ENCODE measurements at places on chromosomes 3 and 15.

DNA sequence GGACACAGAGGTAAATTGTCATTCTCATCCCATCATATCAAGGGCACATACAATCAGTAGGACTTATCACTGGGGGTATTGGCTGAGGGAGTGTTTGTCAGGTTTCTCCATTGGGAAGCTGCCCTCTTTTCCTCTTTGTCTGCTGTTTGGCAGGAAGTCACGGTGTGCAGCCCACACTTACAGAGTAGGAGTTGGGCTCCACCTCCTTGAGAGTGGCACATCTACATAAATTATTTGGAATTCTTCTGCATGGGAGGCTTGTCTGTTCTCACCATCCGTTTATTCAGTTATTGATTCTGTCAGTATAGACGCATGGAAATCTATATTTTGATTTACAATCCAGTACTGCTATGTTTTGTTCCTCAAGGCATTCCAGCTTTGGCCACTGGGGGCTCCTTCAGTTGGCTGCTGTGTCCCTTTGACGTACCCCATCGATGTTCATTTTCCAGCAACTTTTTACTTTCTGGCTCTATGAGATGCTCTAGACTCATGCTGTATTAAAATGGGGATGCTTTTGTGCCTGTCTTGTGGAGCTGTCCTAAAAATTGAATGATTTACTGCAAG lies 200.3 kb downstream of the SLCO3A1 start:
- DNase-seq = no peak

GRCh38 chr15:59303633-59304032 lies 69.0 kb downstream of the MYO1E start:
- no peak for DNase-seq

DNA sequence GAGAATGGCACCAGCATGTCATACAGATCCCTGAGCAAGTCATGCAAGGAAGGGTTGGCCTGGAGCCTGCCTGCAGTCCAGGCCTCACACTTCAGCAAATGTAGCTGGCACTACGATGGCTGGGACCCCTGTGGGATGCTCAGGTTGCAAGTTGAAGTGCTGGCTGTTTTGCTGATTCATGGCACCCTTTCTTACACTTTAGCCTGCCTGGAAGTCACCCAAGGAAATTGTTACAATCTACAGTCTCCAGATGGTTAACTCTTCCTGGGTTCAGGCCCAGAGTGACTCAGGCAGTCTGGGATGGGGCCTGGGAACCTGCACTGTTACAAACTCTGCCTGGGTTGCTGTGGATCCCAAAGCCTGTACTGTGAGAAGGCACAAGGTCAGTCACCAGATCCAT lies 91.0 kb upstream of the SLC6A11 start:
- no peak for DNase-seq

DNA sequence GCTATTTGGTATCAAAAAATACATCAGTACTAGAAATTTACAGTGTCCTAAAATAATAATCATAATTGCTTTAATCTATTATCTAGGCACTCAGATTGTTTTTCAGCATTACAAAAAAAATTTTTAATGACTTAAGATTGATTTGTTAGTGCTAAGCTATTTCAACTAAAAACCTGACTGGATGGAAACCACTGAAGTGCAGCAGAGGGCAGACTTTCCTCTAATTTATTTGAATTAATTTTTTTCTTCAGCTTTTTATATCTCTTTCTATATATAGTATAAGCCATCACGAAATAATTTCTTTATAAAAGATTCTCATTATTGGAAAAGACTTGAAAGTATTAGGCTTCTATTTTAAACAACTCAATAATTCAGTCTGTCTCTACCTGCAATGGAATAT lies 131.4 kb downstream of the IQCH start:
- no peak for DNase-seq

DNA sequence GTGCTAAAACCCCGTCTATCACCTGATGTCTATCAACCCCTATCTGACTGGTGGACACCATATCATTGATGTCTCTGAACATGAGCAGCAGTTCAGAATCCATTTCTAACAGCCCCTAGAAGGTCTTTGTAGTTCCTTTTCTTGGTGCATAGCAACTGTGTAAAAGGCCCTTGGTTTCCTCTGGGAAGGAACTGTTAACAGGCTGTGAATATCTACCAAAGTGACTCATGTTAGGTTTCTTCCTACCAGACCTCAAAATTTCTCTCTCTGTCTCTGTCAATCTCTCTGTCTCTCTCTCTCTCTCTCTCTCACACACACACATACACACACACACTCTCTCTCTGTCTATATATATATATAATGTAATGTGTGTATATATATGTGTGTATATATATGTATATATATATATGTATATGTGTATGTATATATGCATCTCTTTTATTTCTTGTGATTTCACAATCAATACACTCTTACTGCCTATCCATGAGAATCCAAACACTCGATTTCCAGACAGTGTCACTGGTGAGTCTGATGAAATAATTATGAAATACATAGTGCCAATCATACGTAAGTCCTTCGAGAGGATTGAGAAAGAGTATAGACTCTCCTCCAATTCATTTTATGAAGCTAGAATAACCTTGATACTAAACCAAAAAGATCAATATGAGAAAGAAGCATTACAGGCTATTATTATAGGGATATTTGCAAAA lies 335.9 kb upstream of the SLCO3A1 start:
- no peak for DNase-seq

DNA sequence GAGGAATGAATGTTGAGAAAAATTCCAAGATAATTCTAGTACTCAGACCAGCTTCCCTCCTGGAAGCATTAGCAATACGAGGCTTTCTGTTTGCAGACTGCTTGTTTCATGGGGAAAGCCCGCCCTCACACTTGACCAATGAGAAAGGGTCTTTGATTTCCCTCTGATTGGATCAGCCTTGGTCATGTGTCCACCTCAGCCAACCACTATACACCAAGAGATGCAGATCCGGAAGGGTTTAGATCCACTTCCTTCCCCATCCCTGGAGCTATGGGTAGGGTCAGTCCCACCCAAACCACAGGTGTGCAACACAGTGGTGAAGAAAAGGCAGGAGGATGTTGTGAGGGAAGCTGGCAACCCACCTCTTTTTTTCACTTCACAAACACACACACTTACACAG lies 154.7 kb downstream of the SV2B start:
- DNase-seq = no peak

DNA sequence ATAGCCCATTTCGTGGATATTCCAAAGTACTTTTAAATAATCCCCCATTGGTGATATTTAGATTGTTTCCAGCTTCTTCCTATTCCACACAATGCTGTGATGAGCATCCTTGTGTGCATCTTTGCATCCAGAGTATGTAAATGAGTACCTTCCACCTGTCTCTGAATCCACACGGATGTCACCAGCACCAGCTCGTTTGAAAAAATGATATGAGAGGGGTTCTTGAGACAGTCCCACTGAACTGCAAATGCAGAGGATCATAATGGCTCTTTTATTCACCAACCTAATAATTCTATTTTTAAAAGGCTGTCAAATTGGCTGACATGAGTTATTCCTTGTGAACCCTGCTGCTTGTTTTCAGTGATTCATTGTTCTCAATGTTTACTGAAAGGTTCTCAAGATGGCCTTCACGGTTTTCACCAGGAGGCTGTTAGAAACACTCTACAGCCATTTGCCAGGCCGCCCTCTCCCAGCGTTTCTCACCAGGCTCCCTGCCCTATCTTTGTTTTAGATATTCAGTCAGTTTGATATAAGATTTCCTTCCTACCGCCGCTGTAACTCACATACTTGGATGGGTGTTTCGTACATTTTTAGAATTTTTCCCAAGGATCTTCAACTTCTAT lies 96.7 kb upstream of the PTPRG start:
- DNase-seq = no peak

DNA sequence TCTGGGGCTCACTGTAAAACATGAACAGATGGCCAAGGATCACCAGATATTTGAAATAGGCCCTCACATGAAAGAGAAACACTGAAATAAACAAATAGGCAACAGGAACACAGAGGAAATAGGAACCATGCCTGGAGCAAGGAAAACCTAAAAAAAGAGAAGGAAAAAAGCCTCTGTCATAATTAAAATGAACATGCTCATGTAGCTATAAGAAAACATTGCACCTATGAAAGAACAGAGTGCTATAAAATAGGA lies 102.4 kb downstream of the RAB11A start:
- DNase-seq = no peak

DNA sequence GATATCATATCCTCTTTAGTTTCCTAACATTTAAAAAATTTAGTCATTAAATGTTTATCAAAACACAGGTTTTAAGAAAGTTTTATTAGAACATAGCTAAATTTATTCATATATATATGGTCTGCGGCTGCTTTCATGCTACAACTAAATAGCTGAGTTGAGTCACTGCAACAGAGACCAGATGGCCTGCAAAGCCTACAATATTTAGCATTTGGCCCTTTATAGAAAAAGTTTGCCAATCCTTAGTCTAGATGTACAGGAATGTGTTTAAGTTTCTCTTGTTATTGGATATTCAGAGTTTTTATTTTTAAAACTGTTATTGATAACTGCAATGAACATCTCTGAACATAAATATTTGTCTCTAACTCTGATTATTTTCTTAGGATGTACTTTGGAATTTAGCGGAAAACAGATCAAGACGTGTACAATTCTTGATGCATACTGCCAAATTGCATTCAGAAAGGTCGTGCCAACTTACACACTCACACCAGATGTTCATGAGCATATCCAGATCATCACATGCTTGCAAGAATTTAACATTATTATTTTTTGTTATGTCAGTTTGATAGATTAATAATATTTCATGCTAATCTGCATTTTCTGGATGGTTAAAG lies 157.9 kb downstream of the STAC start:
- no peak for DNase-seq

GRCh38 chr15:63896336-63897115 lies 62.8 kb upstream of the HERC1 start:
- no peak for DNase-seq

DNA sequence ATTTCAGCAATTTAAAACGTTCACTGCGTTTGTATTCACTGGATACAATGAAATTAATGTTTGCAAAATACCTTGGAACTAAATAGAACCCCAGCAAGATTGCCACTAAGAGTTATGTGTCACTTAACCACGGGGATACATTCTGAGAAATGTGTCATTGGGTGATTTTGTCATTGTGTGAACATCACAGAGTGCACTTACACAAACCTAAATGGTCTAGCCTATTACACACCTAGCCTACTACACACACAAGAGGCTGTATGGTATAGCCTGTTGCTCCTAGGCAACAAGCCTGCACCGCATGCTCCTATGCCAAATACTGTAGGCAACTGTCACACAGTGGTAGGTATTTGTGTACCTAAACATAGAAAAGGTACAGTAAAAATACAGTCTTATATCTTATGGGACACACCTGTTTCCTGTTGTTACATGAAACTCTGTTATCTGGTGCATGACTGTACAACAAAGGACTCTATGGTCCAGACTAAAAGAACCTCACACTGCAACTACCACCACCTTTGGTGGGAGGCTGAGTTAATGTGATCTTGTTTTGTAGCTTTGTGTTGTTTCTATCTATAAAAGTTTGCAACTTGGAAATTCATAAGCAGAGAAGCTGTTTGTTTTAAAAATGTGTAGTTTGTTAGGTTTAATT lies 92.2 kb upstream of the NTRK3 start:
- no peak for DNase-seq

DNA sequence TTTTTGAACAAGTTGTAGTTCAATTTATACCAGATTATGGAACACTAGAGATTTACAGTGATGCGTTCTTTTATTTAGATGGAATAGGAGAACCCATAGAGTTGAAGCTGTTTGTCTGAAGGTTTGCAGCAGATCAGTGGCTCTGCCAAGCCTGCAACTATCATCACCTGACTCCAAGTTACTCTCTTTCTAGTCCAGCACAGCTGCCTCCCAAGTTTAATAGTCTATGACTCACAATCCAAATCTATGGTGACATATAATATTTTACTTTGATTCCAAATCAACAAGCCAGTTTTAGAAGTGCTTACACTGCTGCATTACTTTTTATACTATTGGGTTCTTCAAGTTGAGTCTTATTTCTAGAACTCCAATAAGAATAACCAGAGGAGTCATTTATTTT lies 400.4 kb downstream of the LPP start:
- DNase-seq = no peak

DNA sequence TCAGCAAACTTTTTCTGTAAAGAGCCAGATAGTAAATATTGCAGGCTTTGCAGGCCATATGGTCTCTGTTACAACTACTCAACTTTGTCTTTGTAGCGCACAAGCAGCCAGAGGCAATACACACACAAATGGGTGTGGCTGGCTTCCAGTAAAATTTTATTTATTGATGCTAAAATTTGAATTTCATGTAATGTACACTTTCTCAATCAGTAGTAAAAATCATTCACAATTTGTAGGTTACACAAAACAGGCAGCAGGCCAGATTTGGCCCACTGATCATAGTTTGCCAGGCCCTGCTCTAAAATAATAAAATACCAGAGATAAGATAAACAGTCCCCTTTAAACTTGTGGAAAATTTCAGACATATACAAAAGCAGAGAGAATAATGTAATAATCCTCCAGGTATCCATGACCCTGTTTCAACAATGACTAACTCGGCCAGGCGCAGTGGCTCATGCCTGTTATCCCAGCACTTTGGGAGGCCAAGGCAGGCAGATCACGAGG lies 330.3 kb downstream of the SHQ1 start:
- no peak for DNase-seq

DNA sequence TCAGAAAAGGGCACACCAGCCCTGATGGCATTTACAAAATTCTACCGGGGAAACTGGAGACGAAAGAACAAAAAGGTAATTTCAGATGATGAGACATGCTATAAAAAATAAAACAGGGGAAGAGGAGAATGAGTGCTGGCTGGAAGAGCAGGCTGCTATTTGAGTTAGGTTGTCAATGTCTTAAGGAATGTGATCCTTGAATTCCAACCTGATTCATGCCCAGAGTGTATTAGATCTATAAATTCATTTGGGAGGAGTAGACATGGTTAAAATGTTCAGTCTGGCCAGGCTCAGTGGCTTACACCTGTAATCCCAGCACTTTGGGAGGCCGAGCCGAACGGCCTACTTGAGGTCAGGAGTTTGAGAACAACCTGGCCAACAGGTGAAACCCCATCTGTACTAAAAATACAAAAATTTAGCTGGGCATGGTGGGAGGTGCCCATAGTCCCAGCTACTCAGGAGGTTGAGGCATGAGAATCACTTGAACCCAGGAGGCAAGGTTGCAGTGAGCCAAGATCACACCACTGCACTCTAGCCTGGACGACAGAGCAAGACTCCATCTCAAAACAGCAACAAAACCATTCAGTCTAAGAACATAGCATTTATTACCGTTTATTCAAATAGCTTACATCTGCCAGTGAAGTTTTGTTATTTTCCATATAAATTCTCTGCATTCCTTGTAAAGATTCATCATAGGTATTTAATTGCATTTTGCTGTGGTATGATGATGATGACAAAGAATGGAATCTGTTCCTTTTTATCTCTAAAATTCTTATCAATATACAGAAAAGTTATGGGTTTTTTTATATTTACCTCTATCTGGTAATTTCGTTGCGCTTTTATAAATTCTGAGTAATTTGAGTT lies 126.7 kb upstream of the NR2E3 start:
- no peak for DNase-seq

GRCh38 chr3:129028866-129029265 lies 27.8 kb downstream of the EFCC1 start:
- no peak for DNase-seq

GRCh38 chr3:50154840-50155490 lies at the start of gene SEMA3F:
Gene SEMA3F (plus strand): TSS chr3:50155324. CDS start chr3:50159623, 4,299 bp downstream.
- peak; percentile 69 for DNase-seq

GRCh38 chr15:100940767-100941379 lies 21.7 kb downstream of the LRRK1 start:
- DNase-seq = no peak

GRCh38 chr15:89489376-89489775 lies 7.0 kb downstream of the RHCG start:
- no peak for DNase-seq
